ENCODE measurements at places on chromosomes 1 and 21.

DNA sequence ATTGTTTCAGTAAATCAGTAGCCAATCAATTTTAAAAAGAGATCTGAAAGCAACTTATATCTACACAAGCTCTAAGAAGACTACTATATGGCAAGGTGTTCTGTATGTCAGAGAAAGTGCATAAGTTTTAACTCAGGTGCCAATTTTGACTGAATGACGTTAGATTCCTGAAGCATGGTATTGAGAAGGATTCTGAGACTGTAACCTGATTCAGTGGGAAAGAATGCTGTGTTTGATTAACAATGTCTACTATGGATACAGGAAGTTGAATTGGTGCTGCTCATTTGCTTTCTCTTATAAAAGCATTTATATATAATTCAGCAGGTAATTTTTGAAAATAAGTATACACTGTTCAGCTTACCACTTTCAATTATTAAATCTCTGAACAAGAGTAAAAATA, 156.3 kb downstream of the PAPPA2 start:
- no peak for DNase-seq

GRCh38 chr1:220487297-220487820, 40.6 kb upstream of the MARK1 start:
- peak; percentile 91 for DNase-seq

DNA sequence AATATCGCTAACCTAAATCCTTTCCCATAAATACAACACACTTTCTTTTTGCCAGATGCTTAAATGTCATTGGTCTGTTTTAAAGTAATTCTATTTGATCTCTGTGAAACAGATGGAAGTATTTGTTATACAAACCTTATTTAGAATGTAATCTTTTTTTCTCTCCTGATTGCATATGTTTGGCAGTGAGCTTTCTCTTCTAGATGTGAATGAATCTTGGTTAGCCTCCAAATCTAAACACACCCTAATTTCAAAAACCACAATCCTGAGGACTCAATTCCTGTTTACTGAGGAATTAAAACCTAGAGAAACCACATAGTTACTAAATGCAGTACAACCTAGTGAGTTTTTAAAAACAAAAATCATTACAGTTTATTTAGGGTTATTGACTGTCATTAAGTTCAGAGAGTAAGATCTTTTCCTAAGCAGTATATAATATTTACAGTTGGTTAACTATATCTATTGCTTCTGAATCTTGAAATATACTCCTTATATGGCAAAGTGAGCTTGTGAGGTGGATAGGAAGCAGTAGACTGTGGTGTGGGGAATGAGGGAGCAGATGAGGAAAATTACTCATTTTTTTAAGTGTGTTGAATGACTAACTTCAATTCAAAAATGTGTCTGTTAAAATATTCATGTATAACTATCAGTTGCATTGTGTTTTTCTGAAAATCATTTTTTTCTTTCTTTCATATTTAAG, 218.7 kb downstream of the FMN2 start:
- no peak for DNase-seq

GRCh38 chr1:17040135-17040534, 13.7 kb downstream of the SDHB start:
- DNase-seq, result no peak

DNA sequence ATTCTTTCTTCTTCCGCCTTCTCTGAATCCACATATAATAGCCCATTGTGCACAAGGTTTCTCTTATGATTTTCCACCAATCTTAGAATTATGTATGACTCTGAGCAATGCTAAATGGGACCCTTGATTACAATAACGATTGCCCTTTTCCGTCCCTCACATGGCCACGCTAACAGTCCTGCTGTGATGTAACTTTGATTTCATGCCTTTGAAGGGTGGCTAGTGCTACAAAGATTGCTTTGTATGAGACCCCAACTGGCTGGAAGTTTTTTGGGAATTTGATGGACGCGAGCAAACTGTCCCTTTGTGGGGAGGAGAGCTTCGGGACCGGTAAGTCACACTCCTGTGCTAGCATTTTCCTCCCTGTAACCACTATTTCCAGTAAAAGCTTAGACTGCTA, 45.3 kb downstream of the PGM1 start:
- no peak for DNase-seq

DNA sequence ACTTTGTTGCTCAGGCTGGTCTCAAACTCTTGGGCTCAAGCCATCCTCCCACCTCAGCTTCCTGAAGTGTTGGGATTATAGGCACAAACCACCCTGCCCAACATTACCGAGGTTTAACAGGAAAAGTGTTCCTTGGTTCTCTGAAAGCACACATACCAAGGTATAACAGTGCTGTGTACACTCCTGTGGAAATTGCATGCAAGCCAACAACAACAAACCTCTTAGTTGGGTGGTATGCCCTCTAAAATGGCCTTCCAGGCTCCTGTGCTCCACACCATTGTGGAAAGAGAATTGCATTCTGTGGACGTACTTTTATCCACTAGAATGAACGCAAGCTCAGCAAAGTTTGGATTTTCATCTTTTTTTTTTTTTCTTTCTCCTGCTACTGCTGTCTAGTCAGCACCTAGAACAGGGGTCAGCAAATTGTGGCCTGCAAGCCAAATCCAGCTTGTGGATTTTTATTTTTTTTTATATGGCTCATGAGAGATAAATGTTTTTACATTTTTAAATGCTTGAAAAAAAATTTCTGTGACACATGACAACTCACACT, 192.2 kb upstream of the TNR start:
- no peak for DNase-seq

- no peak for DNase-seq
Measured at GRCh38 chr1:156048663-156049258, 4.8 kb downstream of the UBQLN4 start.

- no peak for DNase-seq
Measured at GRCh38 chr1:15290382-15290781, 43.4 kb downstream of the FHAD1 start.

DNA sequence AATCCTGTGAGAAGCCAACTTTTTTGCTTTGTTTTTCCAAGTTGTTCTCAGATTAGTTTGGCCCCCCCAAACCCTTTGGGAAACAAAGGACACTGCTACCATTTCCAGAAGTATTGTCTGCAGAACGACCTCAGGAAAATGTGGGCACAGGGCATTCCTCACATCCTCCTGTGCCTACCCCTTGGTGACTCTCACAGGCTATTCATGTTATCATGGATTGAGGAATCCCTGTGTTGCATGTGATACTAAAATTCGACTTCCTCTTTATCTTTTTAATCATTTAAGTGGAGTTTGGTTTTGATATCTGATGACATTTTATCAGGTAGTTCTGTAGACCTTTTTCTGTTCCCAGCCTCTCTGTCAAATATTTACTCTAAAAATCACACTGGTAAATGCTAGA, 184.5 kb downstream of the FASLG start:
- DNase-seq, result no peak

- DNase-seq, result no peak
Measured at GRCh38 chr1:27343639-27344025, 1.8 kb downstream of the SYTL1 start.

DNA sequence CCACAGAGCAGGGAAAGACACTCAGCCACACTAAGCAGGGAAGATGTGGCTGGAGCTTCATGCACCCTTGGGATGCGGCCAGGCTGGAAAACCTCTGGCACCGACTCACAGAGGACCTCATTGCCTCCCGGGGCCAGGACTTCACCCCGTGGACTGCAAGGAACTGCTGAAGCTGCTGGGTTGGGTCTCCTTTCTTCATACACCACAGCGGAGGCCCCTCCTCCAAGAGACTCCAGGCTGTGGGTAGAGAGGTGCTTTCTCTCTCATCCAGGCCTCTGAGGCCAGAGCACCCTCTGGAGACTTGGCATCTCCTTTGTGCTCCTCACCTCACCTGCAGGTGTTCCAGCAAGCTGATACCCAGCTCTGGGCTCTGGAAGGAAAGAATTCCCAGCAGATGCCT, 76.0 kb upstream of the EDN2 start:
- no peak for DNase-seq

GRCh38 chr1:7295946-7296345, 475.1 kb upstream of the VAMP3 start:
- no peak for DNase-seq

DNA sequence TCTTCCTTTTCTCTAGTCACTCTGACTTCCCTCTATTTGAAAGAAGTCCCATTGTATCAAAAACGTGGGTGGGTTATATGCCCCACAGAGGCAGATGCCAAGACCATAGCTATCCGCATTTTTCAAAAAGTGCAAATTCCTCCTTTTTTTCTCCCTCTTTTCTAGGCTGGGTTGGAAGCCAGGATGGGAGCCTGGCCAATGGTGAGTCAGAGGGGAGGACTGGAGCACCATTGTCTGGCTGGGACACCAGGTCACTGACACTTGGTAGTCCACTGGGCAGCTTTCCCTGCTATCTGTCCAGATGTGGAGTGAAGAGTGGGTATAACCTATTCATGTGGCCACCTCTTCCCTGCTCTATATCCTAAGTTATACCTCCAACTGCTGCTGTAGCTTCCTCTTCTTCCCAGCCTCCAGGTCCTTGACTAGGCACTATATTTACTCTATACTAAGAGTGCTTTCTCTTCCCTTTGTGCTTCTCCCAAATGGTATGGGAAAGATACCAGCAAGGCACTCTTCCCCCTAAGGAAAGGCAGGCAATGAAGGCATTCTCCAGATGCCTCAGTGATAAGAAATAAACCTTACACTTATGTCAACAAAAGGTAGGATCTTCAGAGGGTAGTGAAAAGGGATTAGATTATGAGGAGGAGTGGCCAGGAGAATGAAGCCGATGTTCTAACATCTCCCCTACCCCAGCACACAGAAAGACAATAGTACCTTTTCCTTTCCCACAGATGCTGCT, 12.9 kb downstream of the PI4KB start:
- DNase-seq, result no peak

- DNase-seq, result no peak
Measured at GRCh38 chr1:18481921-18482701, 1.4 kb downstream of the KLHDC7A start.

GRCh38 chr1:20981915-20982314, 194.8 kb downstream of the EIF4G3 start:
- no peak for DNase-seq

DNA sequence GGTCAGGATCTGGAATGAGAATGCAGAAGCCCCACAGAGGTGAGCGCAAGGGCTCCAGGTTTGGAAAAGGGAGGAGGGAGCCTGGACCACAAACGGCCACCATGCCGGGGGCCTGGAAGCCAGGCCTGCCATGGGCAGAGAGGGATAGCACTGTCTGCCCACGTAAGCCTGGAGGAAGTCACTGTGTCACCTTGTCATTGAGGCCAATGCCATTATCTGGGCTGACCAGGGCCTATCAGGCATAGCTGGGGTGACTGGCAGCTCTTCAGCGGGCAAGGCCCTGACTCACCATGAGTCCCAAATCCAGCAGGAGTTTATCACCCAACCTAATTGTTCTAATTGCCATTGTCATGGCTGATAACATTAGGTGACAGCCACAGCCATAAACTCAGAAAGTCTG, 84.6 kb downstream of the MATN1 start:
- DNase-seq, result no peak

DNA sequence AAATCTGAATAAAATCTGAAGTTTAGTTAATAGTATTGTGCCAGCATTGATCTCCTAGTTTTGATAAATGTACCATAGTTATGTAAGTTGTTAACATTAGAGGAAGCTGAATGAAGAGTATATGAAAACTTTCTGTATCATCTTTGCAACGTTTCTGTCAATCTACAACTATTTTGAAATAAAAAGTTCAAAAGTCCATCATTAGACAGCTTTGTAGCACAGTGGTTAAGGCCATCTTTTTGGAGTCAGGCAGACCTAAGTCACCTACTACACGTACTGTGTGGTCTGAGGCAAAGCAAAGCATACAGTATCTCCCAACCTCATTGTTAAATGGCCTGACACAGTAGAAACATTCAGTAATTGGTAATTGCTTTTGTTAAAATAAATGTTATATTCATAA, 47.9 kb upstream of the ATP1A1 start:
- no peak for DNase-seq

GRCh38 chr1:201715351-201715750, 113.6 kb upstream of the IPO9 start:
- no peak for DNase-seq

DNA sequence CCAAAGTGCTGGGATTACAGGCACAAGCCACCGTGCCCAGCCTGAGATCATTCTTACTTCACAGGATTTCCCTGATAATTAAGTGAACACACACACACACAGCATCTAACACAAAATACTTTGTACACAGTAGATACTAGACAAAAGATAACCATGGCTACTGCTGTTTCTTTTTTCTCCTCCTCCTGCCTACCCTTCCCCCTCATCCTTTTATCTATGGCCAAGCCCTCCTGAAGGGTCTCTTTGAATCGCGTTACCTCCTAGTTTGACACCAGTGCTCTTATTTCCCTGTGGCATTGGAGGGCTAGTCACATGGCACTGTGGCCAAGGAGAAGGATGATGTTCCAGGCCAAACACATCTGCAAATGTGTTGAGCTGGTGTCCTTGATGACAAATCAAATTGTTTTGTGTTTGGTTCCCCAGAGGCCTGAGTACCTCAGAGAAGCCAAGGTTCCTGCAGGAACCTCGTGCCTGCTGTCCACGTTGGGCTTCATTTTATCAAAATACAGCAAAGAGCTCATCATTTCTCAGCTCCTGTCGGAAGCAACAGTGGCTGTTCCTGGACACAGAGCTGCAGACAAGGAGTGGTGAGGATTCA, 20.6 kb downstream of the NDUFS5 start:
- DNase-seq, result no peak

DNA sequence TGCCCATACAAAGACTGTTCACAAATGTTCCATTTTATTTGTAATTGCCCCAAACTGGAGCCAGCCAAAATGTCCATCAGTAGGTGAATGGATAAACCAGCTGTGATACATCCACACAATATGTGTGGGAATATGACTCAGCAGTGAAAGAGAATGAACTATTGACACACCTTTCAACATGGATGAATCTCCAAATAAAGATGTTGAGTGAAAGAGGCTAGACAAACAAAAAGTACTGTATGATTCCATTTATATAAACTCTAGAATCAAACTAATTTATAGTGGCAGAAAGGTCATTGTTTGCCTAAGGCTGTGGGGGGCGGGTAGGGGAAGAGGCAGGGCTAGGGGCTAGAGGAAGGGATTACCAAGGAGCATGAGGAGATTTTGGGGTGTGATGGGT, 4.5 kb downstream of the DHCR24 start:
- DNase-seq, result no peak

DNA sequence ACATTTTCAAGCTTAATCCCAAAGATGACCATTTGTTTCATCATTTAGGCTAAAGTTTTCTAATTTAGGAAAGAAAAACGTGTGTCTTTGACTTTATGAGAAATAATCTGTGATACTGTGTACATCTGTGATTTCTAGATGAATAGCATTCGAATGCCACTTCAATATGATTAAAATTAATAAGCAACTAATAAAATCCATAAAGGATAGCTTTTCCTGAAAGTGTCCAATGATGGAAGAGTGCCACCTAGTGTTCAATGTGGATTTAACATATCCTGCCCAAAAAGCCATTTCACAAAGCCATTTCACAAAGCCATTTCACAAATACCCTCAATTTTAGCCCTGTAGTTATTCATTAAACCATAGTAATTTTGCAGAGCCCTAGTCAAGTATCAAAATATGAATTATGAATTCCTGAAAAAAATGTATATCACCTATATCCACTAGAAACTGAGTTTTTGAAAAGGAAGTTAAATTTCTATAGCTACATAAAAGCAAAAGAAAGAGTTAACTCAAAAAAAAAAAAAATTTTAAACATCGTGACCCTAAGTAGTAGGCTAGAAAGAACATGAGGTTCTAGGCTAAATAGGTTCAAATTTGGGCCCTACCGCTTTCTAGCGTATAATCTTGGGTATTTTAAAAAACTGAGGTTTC, 19.1 kb downstream of the NME7 start:
- DNase-seq, result no peak

GRCh38 chr21:41957991-41958766, 4.4 kb upstream of the C2CD2 start:
- no peak for DNase-seq

- DNase-seq, result no peak
Measured at GRCh38 chr1:151837197-151837596, 2.4 kb downstream of the C2CD4D start.

All from NCI-H1436 treated with DMSO at 0.1 percent for 48 hours (cell line).